G401 (cell line): ENCODE measurements at places on chromosomes 13 and 19. TPM values are rescaled to one million over a fixed set of nuclear protein-coding genes. Genes with fewer than 3 reads are reported as not detected.

Gene PODNL1
- 0.92 TPM in 1 of 2 replicates, not detected in the other for total RNA-seq

Gene DAND5
- total RNA-seq, result 0.18 TPM in 1 of 2 replicates, not detected in the other

Gene LYL1
- not detected in 2 replicates for total RNA-seq

Gene CYP4F2
- total RNA-seq, result 2.3 and 6.3 TPM in 2 replicates

Gene PRR22
- 0.43 and 2.6 TPM in 2 replicates for total RNA-seq

Gene MCEMP1
- total RNA-seq, result not detected in 2 replicates

Gene PEAK3
- not detected in 2 replicates for total RNA-seq

Gene PLA2G4C
- 0.92 and 2.3 TPM in 2 replicates for total RNA-seq

Gene SLC15A1
- total RNA-seq, result not detected in 2 replicates

Gene ACER1
- not detected in 2 replicates for total RNA-seq

Gene GTPBP3
- 35.0 and 41.1 TPM in 2 replicates for total RNA-seq

Gene VSTM1
- 0.71 TPM in 1 of 2 replicates, not detected in the other for total RNA-seq

Gene BCL3
- 6.6 and 9.1 TPM in 2 replicates for total RNA-seq

Gene LRRC63
- not detected in 2 replicates for total RNA-seq

Gene TUBB4A
- total RNA-seq, result 2.1 and 3.3 TPM in 2 replicates

Gene BEST2
- not detected in 2 replicates for total RNA-seq

Gene ADGRL1
- 18.5 and 20.5 TPM in 2 replicates for total RNA-seq

Gene FXYD1
- total RNA-seq, result not detected in 2 replicates

Gene LILRA5
- total RNA-seq, result not detected in 2 replicates

Gene LGALS7B
- total RNA-seq, result not detected in 2 replicates

Gene IFI30
- 77.6 and 103 TPM in 2 replicates for total RNA-seq

Gene ZNF835
- total RNA-seq, result 0.37 TPM in 1 of 2 replicates, not detected in the other

Gene FOXA3
- total RNA-seq, result 4.5 and 5.5 TPM in 2 replicates

Gene PCSK4
- total RNA-seq, result 1.8 and 9.2 TPM in 2 replicates

Gene LYPD5
- not detected in 2 replicates for total RNA-seq

Gene IGSF23
- total RNA-seq, result not detected in 2 replicates

Gene CEACAM16
- not detected in 2 replicates for total RNA-seq

Gene CD70
- total RNA-seq, result 131 and 143 TPM in 2 replicates

Gene RASAL3
- total RNA-seq, result not detected in 2 replicates

Gene ADM5
- total RNA-seq, result 1.1 and 1.7 TPM in 2 replicates

Gene CGB1
- not detected in 2 replicates for total RNA-seq

Gene FXYD7
- total RNA-seq, result not detected in 2 replicates

Gene GDF15
- 143 and 217 TPM in 2 replicates for total RNA-seq

Gene GNA15
- total RNA-seq, result 2.8 and 3.7 TPM in 2 replicates

Gene BCAM
- 28.5 and 28.9 TPM in 2 replicates for total RNA-seq

Gene LRRC25
- total RNA-seq, result not detected in 2 replicates

Gene OR7A5
- not detected in 2 replicates for total RNA-seq

Gene LAIR1
- total RNA-seq, result 0.37 TPM in 1 of 2 replicates, not detected in the other

Gene CARD8
- 25.9 and 36.0 TPM in 2 replicates for total RNA-seq

Gene TRAPPC6A
- total RNA-seq, result 38.4 and 52.9 TPM in 2 replicates

Gene CEACAM6
- not detected in 2 replicates for total RNA-seq

Gene KIR2DL3
- total RNA-seq, result not detected in 2 replicates

Gene METTL21C
- not detected in 2 replicates for total RNA-seq

Gene CCNE1
- 50.8 and 76.0 TPM in 2 replicates for total RNA-seq
